Fibroblast of lung (primary cell): ENCODE measurements at places on chromosomes 2 and 18. TPM values are rescaled to one million over a fixed set of nuclear protein-coding genes. Genes with fewer than 3 reads are reported as not detected.

GRCh38 chr2:97737421-97738178 lies 24.2 kb downstream of the ZAP70 start:
- DNase-seq: no peak

GRCh38 chr18:3081584-3081991 lies 68.6 kb upstream of the LPIN2 start:
- DNase-seq: no peak

DNA sequence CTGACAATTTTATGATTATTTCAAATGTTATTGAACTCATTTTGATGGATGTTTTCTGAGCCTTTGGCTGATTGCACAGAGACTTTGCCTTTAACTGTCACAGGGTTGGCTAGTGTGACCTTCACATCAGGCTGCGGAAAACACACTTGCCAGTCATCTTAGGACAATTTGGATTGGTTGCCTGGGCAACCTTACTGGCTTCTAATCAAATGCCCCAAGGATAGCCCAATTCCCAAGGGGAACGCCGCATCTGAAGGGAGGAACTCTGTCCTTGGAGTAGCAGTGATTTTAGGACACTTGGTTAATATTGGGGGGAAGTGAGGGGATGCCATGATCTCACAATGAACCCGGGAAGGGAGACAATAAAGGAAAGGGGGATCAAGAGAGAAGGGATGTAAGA lies 29.5 kb downstream of the OSBPL6 start:
- no peak for DNase-seq

DNA sequence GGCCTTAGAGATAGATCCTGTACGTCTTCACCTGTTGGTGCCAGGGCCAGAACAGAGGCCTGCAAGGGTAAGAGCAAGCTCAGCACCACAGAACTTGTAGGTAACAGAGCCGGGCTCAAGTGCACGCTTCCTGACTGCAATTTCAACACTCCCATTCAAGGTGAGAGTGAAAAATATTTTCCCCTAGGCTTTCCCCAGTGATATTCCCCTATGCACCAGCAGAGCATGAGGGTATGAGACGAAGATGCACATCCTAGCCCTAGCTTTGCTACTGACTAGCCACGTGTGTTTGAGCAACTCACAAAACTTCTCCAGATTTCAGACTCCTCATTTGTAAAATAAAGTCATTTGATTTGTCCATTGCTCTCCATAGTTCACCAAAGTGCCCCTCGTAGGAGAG lies 411.6 kb downstream of the ZNF521 start:
- DNase-seq: no peak

The GPAT2 gene
- 2.8 and 3.9 TPM in 2 replicates for total RNA-seq

The SFT2D3 gene
- 4.1 and 5.1 TPM in 2 replicates for total RNA-seq

The MOCOS gene
- 9.0 and 13.9 TPM in 2 replicates for total RNA-seq

The GAL3ST2 gene
- total RNA-seq: 0.17 TPM in 1 of 2 replicates, not detected in the other

The ZAP70 gene
- not detected in 2 replicates for total RNA-seq

The ASXL2 gene
- 4.6 and 5.9 TPM in 2 replicates for total RNA-seq

The CARF gene
- total RNA-seq: 7.4 and 8.6 TPM in 2 replicates
